Uterus (tissue), 4 donors: ENCODE measurements at places on chromosomes 7 and 10.

DNA sequence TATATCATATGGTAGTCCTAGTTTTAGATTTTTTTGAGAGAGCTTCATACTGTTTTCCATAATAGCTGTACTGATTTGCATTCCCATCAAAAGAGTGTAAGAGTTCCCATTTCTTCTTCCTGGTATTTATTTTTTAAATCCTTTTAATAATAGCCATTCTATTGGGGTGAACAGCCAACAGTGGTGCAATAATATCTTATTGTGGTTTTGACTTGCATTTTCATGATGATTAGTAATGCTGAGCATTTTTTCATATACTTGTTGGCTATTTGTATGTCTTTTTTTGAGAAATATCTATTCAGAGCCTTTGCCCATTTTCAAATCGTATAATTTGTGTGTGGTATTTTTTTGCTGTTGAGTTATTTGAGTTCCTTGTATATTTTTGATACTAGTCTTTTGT lies 167.4 kb downstream of the FZD1 start:
- no peak for DNase-seq

GRCh38 chr7:69922026-69922803 lies 323.9 kb downstream of the AUTS2 start:
- DNase-seq = no peak

DNA sequence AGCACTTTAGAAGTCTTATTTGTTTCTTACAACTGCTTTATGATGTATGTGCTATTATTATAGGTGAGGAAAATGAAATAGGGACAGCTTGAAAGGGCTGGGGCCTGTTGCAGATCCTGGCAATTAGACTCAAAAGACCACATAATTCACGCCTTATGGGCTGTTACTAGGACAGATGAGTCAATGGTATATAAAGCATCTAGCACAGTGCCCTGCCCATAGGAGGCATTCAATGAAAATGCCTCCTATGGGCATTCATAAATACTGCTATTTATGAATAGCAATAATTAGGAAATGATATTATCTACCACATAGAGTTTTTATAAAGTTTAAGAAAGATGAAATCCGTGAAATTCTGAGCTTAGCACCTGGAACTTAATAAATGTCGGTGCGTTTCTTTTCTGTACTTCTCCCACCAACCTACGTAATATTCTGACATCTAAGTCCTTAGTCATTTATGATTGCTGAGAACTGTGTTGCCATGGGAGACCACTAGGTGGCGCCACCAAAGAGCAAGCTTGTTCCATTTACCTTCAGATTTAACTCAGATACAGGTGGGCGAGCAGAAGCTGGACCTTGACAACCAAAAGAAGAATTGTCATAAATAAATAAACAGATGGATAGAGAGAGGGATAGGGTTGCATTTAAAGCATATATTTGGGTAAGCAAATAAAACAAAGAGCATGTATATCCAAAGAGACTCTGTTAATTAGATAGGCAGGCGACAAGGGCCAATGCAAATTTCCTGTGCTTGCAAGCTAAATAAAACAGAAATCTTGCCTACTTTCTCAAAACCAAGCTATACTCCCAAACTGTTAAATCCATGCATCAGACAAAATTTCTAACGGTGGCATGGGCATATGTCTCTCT lies 699.9 kb downstream of the INHBA start:
- no peak for DNase-seq

GRCh38 chr10:95759233-95759826 lies 3.4 kb downstream of the ENTPD1 start:
- no peak for DNase-seq

DNA sequence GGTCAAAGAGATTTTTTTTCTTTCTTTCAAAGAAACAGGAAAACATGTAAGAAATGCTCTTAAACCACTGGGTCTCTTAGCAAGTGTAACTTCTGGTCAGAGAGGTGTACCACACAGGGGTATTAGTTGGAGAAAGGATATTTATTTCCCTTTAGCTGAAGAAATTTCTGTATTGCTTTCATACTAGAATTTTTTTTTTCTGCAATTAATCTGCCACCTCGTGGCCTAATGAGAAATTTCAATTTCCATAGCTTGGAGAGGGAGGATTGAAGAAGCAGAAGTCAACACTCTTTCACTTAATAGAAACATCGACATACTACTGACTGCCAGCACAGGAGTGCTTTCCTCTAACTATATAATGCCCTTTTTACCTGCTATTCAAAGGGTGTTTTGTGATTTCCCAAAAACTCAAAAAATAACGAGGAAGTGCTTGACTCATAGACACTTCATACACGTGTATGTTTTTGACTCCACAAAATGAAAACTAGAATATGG lies 177.6 kb upstream of the NAMPT start:
- DNase-seq = no peak

GRCh38 chr10:133235265-133235855 lies 2.3 kb upstream of the VENTX start:
- DNase-seq = no peak

GRCh38 chr10:59880971-59881510 lies 25.3 kb downstream of the CCDC6 start:
- DNase-seq = no peak

DNA sequence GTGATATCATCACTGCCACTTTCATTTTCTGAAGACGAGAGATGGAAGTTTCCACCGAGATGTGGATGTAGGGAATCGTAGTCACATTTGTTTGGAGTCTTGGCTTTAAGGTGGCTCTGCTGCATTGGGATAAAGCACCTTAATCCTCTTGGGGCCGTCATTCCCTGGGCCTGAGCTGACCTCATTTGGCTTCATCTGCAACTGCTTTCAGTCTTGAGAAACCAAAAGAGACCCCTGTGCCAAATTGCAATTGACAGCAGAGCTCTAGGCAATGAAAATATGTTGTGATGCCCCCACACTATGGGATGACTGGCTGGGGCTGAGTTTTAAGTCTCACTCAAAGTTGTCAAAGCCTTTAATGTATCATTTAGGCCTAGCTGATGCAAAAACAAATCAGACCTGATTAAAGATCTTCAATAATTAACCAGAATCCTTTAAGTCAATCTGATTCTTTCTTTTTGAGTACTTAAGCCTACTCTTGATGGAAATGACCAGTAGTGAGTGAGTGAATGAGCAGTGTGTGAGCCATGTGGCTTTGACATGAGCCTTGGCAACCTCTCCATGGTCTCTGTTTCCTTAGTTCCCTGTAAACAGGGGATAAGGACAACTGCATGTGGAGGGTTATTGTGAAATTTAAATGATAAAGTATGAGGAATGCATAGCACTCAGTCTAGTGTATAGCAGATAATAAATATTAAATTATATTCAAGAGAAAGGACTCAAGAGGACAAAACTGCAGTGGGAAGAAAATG lies 155.0 kb downstream of the BMPER start:
- no peak for DNase-seq

DNA sequence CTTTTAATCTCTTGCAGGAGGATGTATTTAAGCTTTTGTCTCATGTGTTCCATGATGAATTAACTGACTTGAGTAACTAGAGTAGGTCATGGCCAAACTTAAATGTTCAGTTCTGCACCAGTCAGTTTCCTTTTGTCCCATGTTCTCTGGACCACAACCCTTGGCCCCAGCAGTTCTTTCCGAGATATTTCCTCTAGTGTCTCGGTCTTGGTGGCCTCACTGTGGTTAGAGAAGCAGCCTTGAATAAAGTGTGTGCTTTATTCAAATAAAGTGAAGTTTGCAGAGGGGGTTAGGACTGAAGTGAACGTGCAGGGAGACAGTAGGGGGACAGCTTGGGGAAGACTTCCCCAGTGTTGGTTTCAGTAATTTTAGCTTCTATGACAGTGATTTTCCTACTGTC lies 9.3 kb downstream of the ZNF212 start:
- no peak for DNase-seq

- DNase-seq = no peak
Observed at GRCh38 chr7:105581066-105581811, at the start of gene EFCAB10. TSS of gene EFCAB10 (minus strand) at chr7:105581493. CDS start at chr7:105581463, 30 bp downstream.

GRCh38 chr10:107168738-107169137 lies 4.2 kb upstream of the SORCS1 start:
- DNase-seq = no peak

- DNase-seq = no peak
Observed at GRCh38 chr7:70586822-70587221, 545.1 kb upstream of the GALNT17 start.

- no peak for DNase-seq
Observed at GRCh38 chr10:124943301-124944092, 1.6 kb downstream of the ZRANB1 start.

DNA sequence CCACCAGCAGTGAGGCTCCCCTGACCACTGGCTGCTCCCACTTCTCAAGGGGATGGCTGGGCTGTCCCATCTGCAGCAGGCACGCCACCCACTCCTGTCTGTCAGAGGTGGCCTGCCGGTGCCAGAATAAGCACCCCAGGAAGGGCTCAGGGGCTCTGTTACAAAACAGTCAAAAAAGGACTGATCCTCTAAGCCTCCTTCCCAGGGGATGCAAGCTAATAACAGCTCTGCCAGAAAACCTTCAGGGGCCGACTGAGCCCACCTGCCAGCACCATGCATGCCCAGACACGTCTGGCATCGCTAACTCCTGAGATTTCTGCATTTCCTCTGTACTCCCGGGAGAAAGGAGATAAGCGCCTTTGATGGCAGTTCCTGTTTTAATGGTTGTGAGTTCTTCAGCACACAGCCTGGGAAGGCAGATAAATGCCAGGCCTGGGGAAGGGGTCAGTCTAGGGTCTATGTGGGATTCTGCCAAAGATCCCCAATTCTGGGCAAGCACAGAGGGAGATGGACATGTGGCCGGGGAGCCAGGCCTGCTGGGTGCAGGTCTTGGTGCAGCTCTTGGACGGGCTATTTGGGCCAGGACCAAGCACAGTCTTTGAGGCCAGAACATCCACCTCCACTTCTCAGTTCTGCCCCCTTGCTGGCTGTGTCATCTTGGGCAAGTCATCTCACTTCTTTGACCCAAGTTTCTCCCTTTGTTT lies 128.4 kb downstream of the ARHGAP22 start:
- DNase-seq = no peak

- DNase-seq = no peak
Observed at GRCh38 chr10:104333728-104334373, 4.4 kb downstream of the ITPRIP start.

DNA sequence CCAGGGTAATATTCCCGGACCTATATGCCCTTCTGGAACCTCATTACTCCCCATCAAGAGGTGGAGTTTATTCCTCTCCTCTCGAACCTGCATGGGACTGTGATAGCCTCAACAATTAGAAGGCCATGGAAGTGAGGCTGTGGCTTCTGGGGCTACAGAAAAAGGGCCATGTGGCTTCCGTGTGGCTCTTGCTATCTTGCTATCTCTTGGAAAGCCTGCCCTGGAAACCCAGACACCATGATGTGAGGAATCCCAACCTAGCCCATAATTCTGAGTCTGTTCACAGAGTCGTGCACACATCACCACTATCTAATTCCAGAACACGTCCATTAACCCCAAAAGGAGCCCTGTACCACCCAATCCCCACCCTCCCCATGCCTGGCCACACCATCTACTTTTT lies 20.8 kb upstream of the SH3PXD2A start:
- DNase-seq = no peak

DNA sequence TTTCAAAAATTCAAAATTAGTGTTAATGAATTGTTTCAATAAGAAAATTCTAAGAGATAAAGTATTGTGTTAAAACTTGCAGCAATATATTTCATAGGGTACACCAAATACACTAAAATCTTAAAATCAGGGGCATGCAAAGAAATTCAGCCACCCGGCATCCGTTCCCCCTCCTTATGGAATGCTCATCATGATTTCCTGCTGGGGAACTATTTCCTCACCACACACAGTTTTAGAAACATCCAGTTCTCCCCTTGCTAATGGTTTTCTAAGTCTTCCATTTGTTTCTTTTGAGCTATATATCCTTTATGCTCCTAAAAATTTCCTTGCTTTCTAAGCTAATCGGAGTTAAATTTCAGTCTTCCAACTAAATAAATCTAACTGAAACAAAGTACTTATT lies 60.7 kb downstream of the CHCHD3 start:
- DNase-seq = no peak

DNA sequence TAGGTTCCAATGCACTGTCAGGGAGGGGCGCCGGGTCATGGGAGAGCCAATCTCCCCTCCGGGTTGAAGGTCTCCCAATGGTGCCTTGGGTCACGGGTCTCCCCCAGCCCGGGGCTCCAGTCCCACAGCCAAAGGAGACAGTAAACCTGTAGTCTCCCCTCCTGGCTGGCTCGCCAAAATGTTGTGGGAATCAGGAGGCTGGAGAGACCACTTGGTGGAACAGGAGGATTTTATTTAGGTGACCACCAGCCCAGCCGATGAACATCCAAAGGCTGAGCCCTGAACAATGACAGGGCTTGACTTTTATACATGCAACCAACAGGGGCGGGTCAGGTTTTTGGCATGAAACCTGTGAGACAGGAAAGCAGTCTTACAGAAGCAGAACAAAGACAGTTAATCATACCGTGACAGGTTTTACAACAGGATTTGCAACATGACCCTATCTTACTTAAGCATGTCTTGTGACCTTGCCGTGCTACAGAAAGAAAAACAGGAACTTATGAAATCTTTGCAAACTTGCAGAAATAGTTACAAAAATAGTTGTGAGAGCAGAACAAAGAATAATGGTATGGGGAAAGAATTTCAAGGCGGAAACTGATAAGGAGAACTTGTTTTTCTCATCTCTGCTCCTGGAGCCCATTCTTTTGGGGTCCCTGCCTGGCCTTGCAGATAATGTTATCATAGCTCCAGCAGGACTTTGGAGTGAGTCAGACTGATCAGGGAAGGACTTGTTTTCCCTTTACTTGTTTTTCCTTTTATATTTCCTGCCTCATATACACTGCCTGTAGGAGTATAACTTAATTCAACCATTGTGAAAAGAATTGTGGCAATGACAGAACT lies 7.1 kb downstream of the ERV3-1 start:
- no peak for DNase-seq

GRCh38 chr10:74637685-74638084 lies 188.7 kb upstream of the KAT6B start:
- DNase-seq = no peak

DNA sequence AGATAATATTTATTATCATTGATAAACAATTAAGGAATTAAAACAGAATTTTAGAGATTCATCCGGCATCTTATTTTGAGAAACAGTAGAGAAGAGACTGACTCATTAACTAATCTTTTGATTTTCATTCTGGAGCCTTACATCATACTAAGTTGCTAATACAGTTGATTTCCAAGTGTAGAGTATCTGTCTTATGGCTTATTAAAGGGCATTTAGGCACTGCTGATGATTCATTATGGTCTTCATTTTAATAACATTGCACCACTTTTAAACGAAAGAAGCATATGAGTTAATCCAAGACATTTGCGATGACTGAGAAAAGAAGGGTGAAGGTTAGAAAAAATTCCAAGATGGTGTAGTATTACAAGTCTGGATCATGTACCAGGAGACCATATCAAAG lies 186.0 kb upstream of the CACNA2D1 start:
- DNase-seq = no peak

GRCh38 chr10:103767756-103768155 lies 87.6 kb downstream of the SH3PXD2A start:
- DNase-seq = no peak
